Transverse colon (tissue), 4 donors: ENCODE measurements at places on chromosomes 4 and X. TPM values are rescaled to one million over a fixed set of nuclear protein-coding genes. Genes with fewer than 3 reads are reported as not detected.

DNA sequence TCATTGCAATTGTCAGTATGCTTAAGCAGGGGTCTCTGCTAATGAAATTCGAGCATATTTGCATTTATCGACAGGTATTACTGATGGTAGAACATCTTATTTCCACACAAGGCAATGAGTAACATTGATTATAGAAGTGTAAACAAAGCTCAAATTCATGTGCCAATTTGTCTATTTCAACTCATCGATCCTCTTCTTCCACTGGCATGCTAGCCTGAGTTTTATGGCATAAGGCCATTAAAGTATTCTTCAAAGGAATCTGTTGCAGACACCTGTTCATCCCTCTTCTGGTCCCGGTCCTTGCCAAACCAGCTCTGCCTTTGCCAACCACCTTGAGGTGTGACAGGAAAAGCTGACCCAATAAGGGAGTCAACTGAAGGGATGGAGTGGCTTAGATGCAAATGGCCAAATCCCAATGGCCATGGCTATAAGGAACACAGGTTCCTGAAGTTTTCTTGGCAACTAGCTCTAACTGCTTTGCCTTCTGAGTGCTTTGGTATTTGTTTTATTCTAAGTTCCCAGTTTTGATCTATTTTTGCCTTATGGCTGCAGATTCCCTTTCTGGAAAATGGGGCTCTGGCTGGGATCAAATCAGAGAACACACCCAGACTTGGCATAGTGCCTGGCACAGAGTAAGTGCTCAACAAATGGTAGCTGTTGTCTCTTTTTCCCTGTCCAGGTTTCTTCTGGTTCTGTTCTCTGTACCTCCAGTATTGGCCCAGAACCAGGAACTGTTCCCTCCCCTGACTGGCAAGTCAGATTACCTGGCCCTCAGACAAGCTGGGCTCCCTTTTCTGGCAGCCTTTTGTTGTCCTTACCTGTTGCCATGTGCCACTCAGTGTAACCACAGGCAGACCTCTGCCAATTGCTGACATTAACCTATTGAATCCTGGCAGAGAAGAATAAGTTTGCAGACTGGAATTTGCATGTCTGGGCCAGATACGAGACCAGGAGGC lies 63.1 kb downstream of the RTL9 start:
- H3K4me1 ChIP-seq: no peaks in the 10 kb centered on the region
- H3K27ac ChIP-seq: no peak overlapping the region
- no peak for DNase-seq
- H3K27me3 ChIP-seq: no peaks in the 10 kb centered on the region

Gene H2BW1
- not detected for total RNA-seq

Gene SLC2A9
- total RNA-seq: 4.0 TPM

Gene USP51
- 0.68 TPM for total RNA-seq

DNA sequence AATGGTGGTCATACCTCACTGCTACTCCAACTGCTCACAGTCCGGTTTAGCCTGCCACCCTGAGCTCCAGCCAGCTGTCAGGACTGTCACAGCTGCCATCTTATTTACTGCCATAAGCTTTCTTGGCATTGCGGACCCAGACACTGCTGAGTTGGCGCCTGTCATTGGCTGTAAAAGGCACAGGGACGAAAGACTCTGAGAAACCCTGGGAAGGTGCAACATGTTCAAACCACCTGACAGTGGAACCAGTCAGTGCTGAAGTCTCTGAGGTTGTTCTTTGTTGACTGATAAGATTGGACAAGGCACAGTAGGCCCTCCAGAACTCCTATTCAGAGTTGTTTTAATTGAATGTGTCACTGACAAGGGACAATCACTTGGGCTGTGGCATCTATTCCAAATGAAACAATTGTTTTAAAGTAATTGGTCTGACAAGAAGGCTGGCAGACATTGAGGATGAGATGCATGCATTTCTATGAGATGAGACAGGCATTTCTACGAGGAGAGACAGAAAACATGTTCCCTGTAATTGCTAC lies 927.8 kb downstream of the STPG2 start:
- H3K36me3 ChIP-seq: no peaks in the 10 kb centered on the region
- DNase-seq: no peak
- no peaks in the 10 kb centered on the region for H3K27me3 ChIP-seq
- H3K27ac ChIP-seq: no peak overlapping the region
- H3K4me1 ChIP-seq: no peaks in the 10 kb centered on the region

GRCh38 chr4:144302704-144303536 lies 162.4 kb upstream of the GYPA start:
- H3K4me3 ChIP-seq: no peak overlapping the region
- H3K4me1 ChIP-seq: no peaks in the 10 kb centered on the region
- no peaks in the 10 kb centered on the region for H3K36me3 ChIP-seq
- no peak overlapping the region for H3K27ac ChIP-seq
- H3K27me3 ChIP-seq: no peaks in the 10 kb centered on the region
- no peak for DNase-seq

Gene SSX1
- not detected for total RNA-seq

- H3K27me3 ChIP-seq: no peaks in the 10 kb centered on the region
- DNase-seq: no peak
- H3K36me3 ChIP-seq: no peaks in the 10 kb centered on the region
These were observed 82.4 kb downstream of the RAP1GDS1 start for GRCh38 chr4:98343626-98344025.

- no peak for DNase-seq
- no peaks in the 10 kb centered on the region for H3K27me3 ChIP-seq
- no peak overlapping the region for H3K4me3 ChIP-seq
- no peaks in the 10 kb centered on the region for H3K36me3 ChIP-seq
- no peaks in the 10 kb centered on the region for H3K4me1 ChIP-seq
These were observed 46.3 kb upstream of the ARHGEF6 start for GRCh38 chrX:136827026-136827425.

Gene ZNF157
- total RNA-seq: 0.32 TPM

DNA sequence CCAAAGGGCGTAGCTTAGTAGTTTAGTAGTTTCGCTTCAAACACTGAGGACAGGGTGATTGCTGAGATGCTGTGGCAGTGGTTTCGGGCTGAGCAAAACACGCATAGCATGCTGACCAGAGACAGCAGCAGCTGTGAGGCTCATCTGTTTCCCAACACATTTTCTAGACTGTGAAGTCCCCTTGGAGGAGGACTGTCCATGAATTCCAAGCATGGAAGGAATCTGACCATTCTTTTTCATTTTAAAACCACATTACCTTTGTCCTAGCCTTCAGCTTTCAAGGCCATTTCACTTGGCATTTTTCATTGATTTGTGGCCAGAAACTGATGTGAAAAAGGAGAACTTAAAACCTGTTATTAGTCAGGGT lies 240.9 kb downstream of the PALLD start:
- DNase-seq: no peak
- no peaks in the 10 kb centered on the region for H3K27me3 ChIP-seq
- no peak overlapping the region for H3K4me3 ChIP-seq
- H3K36me3 ChIP-seq: no peaks in the 10 kb centered on the region

GRCh38 chr4:124943145-124943889 lies 230.8 kb upstream of the ANKRD50 start:
- no peaks in the 10 kb centered on the region for H3K27me3 ChIP-seq
- no peak overlapping the region for H3K27ac ChIP-seq
- no peaks in the 10 kb centered on the region for H3K36me3 ChIP-seq
- no peak for DNase-seq
- H3K4me3 ChIP-seq: no peak overlapping the region

DNA sequence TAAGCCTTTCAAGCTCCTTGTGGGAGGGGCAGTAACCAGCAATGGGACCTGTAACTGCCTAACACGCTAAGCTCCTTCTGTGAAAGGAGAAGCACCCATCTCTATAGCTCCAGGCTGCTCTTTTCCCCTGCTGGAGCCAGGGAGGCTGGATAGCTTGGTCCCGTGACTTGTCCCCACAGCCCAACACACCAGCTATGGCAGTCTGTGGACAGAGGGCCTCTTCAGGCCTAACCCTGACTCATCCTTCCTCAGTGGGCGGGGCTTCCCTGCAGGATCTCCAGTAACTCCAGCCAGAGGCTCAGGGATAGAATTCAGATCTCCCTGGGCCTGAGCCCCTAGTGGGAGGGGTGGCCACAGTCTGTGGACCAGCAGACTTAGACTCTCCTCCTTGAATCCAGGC lies 1290.1 kb downstream of the PCDH7 start:
- no peak overlapping the region for H3K27ac ChIP-seq
- H3K4me3 ChIP-seq: no peak overlapping the region
- no peak for DNase-seq
- H3K4me1 ChIP-seq: no peaks in the 10 kb centered on the region

GRCh38 chrX:129876771-129877305 lies 29.1 kb upstream of the UTP14A start:
- no peaks in the 10 kb centered on the region for H3K27me3 ChIP-seq
- H3K4me3 ChIP-seq: no peak overlapping the region
- H3K36me3 ChIP-seq: no peaks in the 10 kb centered on the region
- DNase-seq: no peak
- H3K4me1 ChIP-seq: no peaks in the 10 kb centered on the region

GRCh38 chr4:139599594-139600374 lies 43.8 kb upstream of the SETD7 start:
- H3K36me3 ChIP-seq: no peaks in the 10 kb centered on the region
- no peak for DNase-seq
- H3K27ac ChIP-seq: no peak overlapping the region
- no peaks in the 10 kb centered on the region for H3K4me1 ChIP-seq
- H3K4me3 ChIP-seq: no peak overlapping the region
- H3K27me3 ChIP-seq: peaks cover 5% of the 10 kb centered on the region

Gene UGT2B7
- total RNA-seq: not detected

Gene SSX4
- not detected for total RNA-seq

Gene CLDN2
- not detected for total RNA-seq

DNA sequence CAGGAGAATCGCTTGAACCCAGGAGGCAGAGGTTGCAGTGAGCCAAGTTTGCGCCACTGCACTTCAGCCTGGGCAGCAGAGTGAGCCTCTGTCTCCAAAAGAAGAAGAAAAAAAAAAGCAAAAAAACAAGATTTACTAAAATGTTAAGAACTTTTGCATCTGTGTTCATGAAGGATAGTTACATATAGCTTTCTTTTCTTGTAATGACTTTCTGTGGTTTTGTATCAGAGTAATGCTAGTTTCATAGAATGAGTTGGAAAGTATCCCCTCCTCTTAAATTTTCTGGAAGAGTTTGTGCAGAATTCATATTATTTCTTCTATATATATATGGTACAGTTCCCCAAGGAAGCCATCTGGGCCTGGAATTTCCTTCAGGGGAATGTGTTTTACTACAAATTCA lies 17.0 kb upstream of the GRIPAP1 start:
- H3K27me3 ChIP-seq: no peaks in the 10 kb centered on the region
- no peaks in the 10 kb centered on the region for H3K36me3 ChIP-seq
- H3K4me1 ChIP-seq: no peaks in the 10 kb centered on the region
- H3K4me3 ChIP-seq: no peak overlapping the region

Gene SYTL5
- total RNA-seq: 7.9 TPM

Gene ETNPPL
- not detected for total RNA-seq

GRCh38 chrX:11976663-11977062 lies 161.6 kb upstream of the FRMPD4 start:
- H3K27ac ChIP-seq: no peak overlapping the region
- no peaks in the 10 kb centered on the region for H3K27me3 ChIP-seq
- no peak for DNase-seq
- H3K4me1 ChIP-seq: no peaks in the 10 kb centered on the region

GRCh38 chr4:13872955-13873354 lies 245.4 kb upstream of the BOD1L1 start:
- no peak overlapping the region for H3K27ac ChIP-seq
- no peak overlapping the region for H3K4me3 ChIP-seq
- H3K4me1 ChIP-seq: no peaks in the 10 kb centered on the region

DNA sequence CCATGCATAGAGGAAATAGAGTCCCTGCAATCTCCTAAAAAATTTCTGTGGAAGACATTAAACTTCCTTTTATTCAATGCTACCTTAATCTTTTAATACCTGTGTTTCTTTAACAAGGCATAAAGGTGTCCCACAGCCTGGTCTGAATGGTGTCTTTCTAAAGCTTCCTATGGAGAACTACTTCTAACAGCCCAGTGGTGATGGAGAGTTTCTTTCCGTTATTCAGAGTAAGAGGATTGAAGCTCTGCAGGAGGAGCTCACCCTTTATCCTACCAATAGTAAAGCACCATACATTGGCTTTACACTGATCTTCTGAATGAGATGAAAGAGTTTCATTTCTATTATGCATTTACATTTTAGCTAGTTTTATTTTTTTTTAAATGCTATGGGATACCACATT lies 1362.4 kb upstream of the ADGRL3 start:
- no peaks in the 10 kb centered on the region for H3K36me3 ChIP-seq
- no peak for DNase-seq
- H3K27ac ChIP-seq: no peak overlapping the region
- H3K4me1 ChIP-seq: no peaks in the 10 kb centered on the region
- H3K4me3 ChIP-seq: no peak overlapping the region

Gene AKAP4
- not detected for total RNA-seq

DNA sequence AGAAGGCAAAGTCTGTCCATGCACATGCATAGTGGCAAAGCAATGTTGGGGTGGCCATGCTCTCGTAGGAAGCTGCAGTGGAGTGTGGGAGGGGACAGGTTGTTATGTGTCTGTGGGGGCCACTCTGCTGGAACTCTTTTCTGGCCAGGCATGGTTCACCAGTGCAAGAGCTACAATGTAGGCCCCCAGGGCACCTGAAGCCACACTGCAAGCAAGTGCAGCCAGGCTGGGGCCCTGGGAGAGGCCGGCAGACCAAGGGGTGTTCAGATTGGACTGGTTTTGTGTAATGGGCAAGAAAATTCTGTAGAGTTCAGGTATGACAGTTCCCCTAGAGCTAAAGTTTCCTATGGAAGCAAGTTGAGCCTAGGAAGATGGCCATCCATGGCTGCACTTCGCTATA lies 97.0 kb upstream of the ZC4H2 start:
- no peak overlapping the region for H3K27ac ChIP-seq
- no peaks in the 10 kb centered on the region for H3K4me1 ChIP-seq
- no peaks in the 10 kb centered on the region for H3K36me3 ChIP-seq
- H3K4me3 ChIP-seq: no peak overlapping the region
- no peak for DNase-seq

Gene NSG1
- total RNA-seq: 3.5 TPM

- no peaks in the 10 kb centered on the region for H3K4me1 ChIP-seq
- H3K27me3 ChIP-seq: peaks cover 25% of the 10 kb centered on the region
- no peak overlapping the region for H3K4me3 ChIP-seq
- DNase-seq: no peak
These were observed 192.8 kb downstream of the DCTD start for GRCh38 chr4:182724414-182724813.

Gene ETDB
- total RNA-seq: not detected

DNA sequence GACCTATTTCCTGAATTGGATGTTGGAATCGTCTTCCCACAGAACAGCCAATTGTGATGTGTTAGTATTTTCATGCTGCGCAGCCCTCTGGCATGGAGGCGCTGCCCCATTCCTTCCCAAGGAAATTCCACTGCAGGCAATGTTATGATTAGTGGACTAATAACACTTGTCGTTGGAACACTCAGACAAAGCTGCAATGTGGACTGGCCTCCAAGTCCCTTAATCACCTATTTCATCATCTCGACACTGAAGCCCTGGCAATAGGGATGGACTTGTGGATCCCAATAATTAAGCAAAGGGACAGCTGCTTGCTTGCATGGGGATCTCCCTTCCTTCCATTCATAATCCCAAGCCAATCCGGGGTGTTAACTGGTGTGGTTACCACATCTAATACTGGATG lies 78.8 kb upstream of the PLAC1 start:
- no peak for DNase-seq
- no peaks in the 10 kb centered on the region for H3K4me1 ChIP-seq
- no peaks in the 10 kb centered on the region for H3K36me3 ChIP-seq
- no peaks in the 10 kb centered on the region for H3K27me3 ChIP-seq
